Hippocampal formation (tissue), 2 donors: ENCODE measurements at places on chromosomes 4 and X.

DNA sequence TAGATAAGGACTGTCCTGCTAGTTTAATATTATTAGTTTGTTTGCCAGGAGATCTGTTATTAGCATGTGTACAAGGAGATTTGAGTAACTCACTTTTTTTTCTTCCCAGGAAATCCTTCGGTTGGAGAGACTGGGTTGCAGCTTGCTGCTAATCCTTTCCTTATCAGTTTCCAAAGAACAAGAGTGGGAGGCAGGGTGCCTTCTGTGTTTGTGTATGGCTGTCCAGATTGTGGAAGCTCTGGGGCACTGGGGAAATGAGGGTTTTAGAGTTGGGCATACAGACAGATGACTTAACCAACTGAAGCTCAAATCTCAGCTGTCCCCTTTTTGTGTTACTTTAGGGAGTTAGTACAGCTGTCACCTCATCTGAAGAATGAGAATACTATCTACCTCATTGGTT, 12.6 kb upstream of the SUPT20HL1 start:
- DNase-seq: no peak

GRCh38 chr4:5822619-5823018, 70.3 kb downstream of the CRMP1 start:
- DNase-seq: no peak

- DNase-seq: no peak
These were observed 47.3 kb upstream of the PPARGC1A start for GRCh38 chr4:23937173-23937572.

DNA sequence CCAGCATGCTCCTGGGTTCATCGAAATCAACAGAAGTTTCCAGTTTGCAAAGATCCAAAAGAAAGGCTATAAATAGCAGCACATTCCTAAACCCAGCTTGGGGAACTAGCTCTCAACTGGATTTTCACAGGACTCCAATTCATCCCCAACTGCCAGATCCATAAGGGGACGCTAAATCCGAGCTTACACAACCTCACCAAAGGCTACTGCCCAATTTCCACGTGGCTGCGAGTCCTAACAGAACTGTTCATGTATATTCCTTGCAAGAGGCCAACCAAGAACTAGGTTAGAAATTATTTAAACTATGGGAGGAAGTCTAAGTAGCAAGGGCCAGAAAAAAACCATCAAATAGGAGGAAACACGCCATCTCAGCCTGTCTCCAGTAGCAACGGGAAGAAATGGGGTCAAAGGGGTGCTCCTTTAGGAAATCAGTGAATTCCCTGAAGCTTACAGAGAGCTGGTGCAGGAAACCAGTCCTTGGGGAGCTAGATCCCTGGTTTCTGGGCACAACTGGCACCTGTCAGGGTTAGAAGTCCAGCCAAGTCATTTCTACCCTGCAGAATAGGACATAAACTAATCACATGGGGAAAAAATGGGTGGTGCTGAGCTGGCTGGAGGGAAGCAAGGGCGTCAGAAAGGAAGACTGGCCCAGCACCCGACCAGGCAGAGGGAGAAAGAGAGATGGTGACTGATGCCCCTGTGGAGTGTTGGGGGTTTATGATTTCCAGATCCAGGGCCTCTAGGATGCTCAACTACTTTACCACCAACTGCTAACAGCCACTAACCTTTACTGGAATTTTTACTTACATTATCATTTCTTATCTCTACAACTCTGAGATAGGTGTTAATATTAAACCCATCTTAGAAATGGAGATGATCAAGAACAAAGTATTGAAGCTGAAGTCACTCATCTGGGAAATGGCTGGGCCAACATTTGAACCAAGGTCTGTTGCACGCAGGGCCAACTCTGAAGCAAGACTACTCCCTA, 20.5 kb downstream of the RELL1 start:
- no peak for DNase-seq

DNA sequence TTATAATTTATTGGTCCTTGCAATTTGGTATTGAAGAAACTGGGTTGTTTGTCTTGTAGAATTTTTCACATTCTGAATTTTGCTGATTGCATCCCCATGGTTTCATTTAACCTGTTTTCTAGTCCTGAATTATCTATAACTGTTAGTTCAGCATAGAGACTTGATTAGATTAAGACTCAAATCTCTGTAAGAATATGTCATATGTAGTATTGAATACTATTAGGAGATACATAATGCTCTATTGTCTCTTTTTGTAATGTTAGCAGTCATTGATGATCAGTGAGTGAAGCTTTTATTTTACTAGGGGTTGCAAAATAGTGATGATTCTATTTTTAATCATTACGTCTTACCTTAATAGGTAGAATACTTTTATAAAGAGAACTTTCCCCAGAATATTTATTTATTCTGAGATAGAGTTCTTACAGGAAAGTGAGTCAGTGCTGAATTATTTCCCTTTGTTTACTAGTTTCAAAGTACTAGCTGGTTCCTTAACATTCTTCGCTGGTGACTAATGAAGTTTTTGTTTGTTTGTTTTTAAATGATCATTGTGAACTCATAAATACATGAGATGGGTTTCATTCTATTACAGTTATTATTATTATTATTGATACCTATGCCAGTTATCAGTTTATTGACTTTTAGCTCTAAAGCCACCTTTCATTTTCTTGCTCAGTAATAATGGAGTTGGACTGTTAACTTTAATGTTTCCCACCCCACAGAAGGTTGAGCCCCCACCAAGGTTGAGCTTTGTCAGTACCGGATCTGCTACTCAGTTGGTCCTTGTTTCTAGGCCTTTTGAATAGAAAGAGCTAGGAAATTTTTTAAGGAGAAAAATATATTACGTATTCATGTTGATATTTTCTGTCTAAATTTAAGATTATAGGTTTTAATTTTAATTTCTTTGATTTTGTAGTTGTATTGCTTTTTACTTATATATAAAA, 102.3 kb downstream of the LARP1B start:
- DNase-seq: no peak

DNA sequence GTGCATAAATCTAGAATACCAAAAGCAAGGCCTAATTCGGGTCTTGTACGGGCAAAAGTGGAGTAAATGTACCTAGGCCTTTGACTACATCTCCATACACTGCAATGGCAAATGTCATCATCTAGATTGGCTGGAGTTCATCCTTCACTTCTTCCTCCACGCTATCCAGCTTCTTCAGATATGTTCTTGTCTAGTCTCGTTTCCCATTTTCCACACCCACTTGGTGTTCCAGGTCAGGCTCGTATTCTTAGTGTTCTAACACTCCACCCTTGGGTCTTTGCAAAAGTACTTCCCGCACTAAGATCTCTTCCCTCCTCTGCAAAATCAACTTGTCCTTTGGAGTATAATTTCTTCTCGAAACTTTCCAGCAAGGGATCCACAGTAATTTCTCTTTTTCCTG, 1.4 kb downstream of the COQ2 start:
- DNase-seq: no peak

DNA sequence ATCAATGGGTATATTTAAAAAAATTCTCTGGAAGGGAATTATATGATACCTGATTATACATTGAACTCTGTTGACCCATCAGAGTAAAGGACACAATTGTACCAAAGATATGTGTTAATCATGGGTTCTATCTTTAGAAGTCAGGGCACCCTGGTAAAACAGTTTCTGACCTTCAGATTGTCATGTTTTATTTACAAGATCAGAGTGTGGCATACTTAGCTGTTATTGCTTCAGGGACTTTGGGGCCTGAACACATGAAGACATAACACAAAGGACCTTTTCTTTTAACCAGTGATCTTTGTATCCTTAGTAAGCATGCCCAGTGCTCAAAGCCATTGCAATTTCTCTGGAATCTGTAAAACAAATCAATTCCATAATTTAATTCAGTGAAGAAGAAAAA, 204.8 kb upstream of the RPS6KA3 start:
- DNase-seq: no peak

GRCh38 chr4:83071116-83071515, 36.1 kb downstream of the COPS4 start:
- DNase-seq: no peak
